ENCODE measurements at places on chromosomes 12 and 14. TPM values are rescaled to one million over a fixed set of nuclear protein-coding genes. Genes with fewer than 3 reads are reported as not detected.

Gene RNASE1
- not detected for polyA plus RNA-seq

Gene NT5DC3
- polyA plus RNA-seq, result 1.6 TPM

Gene GLT1D1
- polyA plus RNA-seq, result not detected

Gene OAS3
- polyA plus RNA-seq, result 14.8 TPM

Gene IL31
- not detected for polyA plus RNA-seq

Gene CLEC4C
- polyA plus RNA-seq, result not detected

Gene C12orf50
- not detected for polyA plus RNA-seq

Gene KCNC2
- not detected for polyA plus RNA-seq

Gene PTGES3
- polyA plus RNA-seq, result 221 TPM

Gene SLC24A4
- not detected for polyA plus RNA-seq

Gene ZFP36L1
- polyA plus RNA-seq, result 85.6 TPM

Gene ANKRD9
- 0.26 TPM for polyA plus RNA-seq

Gene ABCC9
- not detected for polyA plus RNA-seq

- H3K4me1 ChIP-seq, result no peaks in the 10 kb centered on the region
- H3K4me3 ChIP-seq, result no peak overlapping the region
- H3K27ac ChIP-seq, result no peak overlapping the region
Measured at GRCh38 chr12:95321516-95322246, 104.1 kb downstream of the VEZT start.

DNA sequence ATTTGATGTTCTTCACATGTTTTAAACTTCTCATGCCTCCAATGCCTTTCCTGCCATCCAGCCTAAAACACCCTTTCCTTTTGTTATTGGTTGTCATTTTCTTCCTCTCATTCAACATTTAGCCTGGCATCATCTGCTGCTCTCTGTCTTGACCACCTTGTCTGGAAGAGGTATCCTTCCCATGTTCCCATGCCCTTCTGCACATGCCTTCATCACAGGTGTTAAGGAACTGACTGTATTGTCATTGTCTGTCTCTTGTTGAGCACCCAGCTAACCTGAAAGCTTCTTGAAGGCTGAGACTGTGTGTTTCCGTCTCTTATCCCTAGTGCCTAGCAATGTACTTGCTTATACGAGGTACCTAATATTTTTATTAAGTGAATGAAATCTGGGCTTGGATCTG, 4.5 kb upstream of the LRP1 start:
- H3K4me1 ChIP-seq, result no peaks in the 10 kb centered on the region
- no peak overlapping the region for H3K4me3 ChIP-seq
- H3K27ac ChIP-seq, result no peak overlapping the region
- H3K27me3 ChIP-seq, result no peaks in the 10 kb centered on the region

- peaks cover 10% of the 10 kb centered on the region for H3K36me3 ChIP-seq
- no peaks in the 10 kb centered on the region for H3K27me3 ChIP-seq
- no peak for DNase-seq
- peaks cover 22% of the 10 kb centered on the region for H3K4me1 ChIP-seq
- no peak overlapping the region for H3K27ac ChIP-seq
Measured at GRCh38 chr14:75121552-75121951, 5.3 kb downstream of the NEK9 start.

GRCh38 chr12:116130431-116130830, 147.1 kb downstream of the MED13L start:
- H3K36me3 ChIP-seq, result no peaks in the 10 kb centered on the region
- peaks cover 4% of the 10 kb centered on the region for H3K4me1 ChIP-seq
- no peak overlapping the region for H3K27ac ChIP-seq
- H3K27me3 ChIP-seq, result no peaks in the 10 kb centered on the region

DNA sequence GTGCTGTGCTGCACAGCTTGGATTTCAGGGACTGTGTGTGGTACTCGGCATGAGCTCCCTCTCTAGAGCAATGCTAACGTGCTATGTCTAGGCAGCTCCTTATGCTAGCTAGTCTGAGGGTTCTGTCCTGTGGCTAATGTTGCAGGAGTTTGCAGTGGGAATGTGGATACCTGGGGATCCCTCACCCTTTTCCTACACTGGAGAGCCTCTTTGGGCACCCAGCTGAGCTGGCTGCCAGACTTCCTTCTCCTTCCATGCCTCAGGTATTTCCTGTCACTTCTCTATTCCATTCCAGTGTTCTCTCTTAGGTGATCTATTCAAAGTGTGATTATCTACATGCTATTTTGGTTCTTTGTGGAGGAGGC, 64.9 kb downstream of the FBXO33 start:
- H3K4me3 ChIP-seq, result no peak overlapping the region
- peaks cover 21% of the 10 kb centered on the region for H3K36me3 ChIP-seq
- DNase-seq, result no peak
- no peaks in the 10 kb centered on the region for H3K4me1 ChIP-seq
- no peaks in the 10 kb centered on the region for H3K27me3 ChIP-seq

- DNase-seq, result no peak
- no peaks in the 10 kb centered on the region for H3K36me3 ChIP-seq
- H3K27me3 ChIP-seq, result no peaks in the 10 kb centered on the region
- H3K27ac ChIP-seq, result no peak overlapping the region
- H3K4me1 ChIP-seq, result no peaks in the 10 kb centered on the region
- no peak overlapping the region for H3K4me3 ChIP-seq
Measured at GRCh38 chr12:125888921-125889320, 823.7 kb downstream of the AACS start.

DNA sequence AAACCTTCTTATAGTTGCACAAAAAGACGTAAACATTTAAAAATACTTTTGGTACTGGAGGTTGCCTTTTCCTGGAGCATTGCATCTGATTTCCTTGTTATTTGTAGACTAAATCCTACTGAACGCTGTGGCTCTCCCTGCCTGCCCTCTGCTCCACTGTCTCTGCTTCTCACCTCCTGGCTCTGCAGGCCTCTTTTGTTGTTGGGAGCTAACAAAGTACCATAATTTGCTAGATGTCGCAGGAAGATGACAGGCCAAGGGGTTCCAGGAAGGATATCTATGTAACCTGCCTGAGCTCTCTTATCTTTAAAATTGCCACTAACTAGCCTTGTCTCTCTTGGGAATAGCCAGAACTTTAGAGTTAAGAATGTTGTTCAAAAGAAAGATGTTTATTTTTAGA, 21.4 kb downstream of the SYNE2 start:
- no peaks in the 10 kb centered on the region for H3K36me3 ChIP-seq
- H3K4me3 ChIP-seq, result no peak overlapping the region
- H3K27ac ChIP-seq, result no peak overlapping the region
- no peak for DNase-seq

DNA sequence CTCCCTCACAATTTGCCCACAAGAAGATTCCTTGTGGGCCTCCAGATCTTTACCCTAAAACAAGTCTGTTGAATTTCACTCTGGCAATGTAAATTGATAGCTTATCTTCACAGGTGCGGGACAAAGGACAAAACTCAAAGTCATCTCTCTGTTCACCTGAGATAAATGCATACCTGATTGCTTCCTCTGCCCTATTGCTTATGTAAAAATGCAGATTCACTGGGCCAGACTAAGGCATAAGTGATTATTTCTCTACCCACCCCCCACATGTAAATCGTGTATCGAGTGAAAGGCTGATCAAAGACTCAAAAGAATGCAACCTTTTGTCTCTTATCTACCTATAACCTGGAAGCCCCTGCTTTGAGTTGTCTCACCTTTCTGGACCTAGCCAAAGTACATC, 316.8 kb downstream of the SSPN start:
- no peak overlapping the region for H3K4me3 ChIP-seq
- no peak overlapping the region for H3K27ac ChIP-seq
- DNase-seq, result no peak
- H3K27me3 ChIP-seq, result no peaks in the 10 kb centered on the region
- no peaks in the 10 kb centered on the region for H3K4me1 ChIP-seq
- no peaks in the 10 kb centered on the region for H3K36me3 ChIP-seq

DNA sequence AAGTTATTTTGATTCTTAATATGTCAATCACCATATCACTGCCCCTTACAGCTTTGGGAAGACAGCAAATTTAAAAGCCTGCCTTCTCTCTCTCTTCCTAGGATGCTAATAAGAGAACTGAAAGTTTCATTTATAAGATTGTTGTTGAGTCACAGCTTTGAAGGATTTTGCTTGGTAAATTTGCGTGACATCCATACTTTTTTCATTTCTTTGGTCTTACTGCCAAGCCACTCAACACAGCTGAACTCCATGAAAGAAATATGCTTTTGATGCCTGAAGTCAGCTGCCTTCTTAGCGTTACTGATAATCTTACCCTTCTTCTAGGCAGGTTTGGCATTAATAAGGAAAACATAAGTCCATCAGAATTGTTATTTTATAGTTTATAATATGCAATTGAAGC, 155.0 kb downstream of the CRADD start:
- no peaks in the 10 kb centered on the region for H3K36me3 ChIP-seq

DNA sequence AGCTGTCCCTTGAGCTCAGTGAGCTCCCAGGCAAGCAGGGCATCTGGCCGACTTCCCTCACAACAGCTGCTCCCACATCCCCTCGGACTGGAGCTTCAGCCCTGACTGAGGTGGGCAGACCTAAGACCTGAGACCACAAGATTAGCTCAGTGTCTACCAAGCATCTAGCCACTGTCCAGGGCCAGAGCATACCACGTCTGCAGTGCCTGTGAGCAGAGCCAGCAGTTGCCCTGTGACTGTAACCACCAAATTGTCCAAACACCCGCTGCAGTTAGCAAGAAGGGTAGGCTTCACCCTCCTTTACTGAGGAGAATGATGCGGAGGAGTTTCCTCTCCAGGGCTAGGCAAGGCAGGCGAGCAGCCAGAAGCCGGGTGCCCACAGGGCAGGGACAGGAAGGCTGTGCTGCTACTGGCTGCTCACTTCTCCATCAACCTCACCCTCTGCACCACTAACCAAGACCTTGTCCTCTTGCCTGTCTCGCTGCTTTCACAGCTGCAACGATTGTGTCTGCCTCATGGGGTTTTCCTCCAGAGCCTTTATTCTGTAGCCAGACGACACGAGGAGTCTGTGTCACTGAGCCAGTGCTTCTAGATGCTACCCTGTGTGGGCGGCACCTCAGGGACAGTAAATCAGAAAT, 53.9 kb downstream of the ANAPC7 start:
- peak overlapping the region; percentile 66 for H3K27ac ChIP-seq
- H3K4me3 ChIP-seq, result peak overlapping the region; percentile 16
- no peaks in the 10 kb centered on the region for H3K4me1 ChIP-seq
- H3K36me3 ChIP-seq, result peaks cover 40% of the 10 kb centered on the region
- no peaks in the 10 kb centered on the region for H3K27me3 ChIP-seq

DNA sequence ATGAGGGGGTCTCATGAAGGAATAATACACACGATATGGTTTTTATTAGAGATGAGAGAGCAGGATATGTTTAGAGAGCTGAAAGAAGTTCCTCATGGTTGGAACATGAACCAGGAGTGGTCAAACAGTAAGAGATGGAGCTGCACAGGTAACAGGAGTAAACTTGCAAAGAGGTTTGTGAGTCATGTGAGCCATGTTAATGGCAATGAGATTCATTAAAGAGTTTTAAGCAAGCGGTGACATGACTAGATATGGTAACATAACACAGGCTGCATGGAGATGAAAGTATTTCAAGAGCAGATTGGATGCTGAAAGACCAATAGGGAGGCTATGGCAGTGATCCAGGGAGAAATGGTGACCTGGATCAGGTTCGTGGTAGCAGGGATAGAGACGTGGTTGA, 62.6 kb upstream of the SSTR1 start:
- H3K4me1 ChIP-seq, result no peaks in the 10 kb centered on the region
- DNase-seq, result no peak
- H3K27me3 ChIP-seq, result no peaks in the 10 kb centered on the region
- H3K36me3 ChIP-seq, result no peaks in the 10 kb centered on the region
- H3K27ac ChIP-seq, result no peak overlapping the region

DNA sequence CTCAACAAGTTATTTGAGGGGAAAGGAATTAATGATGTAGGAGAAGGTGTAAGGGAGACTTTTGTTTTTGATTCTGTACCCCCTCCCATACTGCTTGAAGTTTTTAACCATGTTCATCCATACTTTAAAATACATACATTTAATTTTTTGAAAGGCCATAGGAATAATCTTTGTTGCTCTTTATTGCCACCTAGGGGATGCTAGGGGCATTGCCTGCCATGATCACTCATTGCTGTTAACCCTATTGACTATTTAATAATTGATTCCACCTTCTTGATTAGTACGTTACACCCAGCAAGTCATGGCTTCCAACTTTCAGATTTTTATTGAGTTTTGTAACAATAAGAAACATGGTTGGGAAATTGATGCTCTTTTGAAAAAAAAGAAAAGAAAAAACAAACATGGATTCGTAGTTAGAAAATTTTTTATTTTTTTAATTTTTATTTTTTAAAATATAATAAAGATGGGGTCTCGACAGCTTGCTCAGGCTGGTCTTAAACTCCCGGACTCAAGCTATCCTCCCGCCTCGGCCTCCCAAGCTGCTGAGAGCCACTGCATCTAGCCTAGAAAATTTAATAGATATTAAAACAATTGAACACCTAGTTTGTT, 8.5 kb upstream of the PRKAB1 start:
- no peak overlapping the region for H3K27ac ChIP-seq
- no peaks in the 10 kb centered on the region for H3K36me3 ChIP-seq
- H3K27me3 ChIP-seq, result no peaks in the 10 kb centered on the region
- DNase-seq, result no peak
- H3K4me1 ChIP-seq, result no peaks in the 10 kb centered on the region
- H3K4me3 ChIP-seq, result no peak overlapping the region

DNA sequence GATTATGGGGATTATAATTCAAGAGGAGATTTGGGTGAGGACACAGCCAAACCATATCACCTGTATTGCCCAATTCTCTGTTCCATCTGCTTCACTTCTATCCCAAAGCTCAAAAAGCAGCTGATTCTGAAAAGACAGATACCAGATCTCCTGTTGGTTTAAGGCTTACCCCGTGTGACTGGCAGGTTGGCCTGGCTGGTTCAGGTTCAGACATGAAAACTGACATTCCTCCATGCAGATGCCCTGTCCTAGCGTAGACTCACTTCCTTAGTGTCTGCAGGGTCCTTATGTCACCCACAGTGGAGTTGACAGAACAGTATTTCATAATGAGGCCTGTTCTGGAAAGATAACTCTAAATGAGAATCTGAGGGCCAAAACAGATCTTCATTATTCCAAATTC, 61.1 kb upstream of the FLRT2 start:
- no peak for DNase-seq
- no peaks in the 10 kb centered on the region for H3K27me3 ChIP-seq
- no peak overlapping the region for H3K27ac ChIP-seq

DNA sequence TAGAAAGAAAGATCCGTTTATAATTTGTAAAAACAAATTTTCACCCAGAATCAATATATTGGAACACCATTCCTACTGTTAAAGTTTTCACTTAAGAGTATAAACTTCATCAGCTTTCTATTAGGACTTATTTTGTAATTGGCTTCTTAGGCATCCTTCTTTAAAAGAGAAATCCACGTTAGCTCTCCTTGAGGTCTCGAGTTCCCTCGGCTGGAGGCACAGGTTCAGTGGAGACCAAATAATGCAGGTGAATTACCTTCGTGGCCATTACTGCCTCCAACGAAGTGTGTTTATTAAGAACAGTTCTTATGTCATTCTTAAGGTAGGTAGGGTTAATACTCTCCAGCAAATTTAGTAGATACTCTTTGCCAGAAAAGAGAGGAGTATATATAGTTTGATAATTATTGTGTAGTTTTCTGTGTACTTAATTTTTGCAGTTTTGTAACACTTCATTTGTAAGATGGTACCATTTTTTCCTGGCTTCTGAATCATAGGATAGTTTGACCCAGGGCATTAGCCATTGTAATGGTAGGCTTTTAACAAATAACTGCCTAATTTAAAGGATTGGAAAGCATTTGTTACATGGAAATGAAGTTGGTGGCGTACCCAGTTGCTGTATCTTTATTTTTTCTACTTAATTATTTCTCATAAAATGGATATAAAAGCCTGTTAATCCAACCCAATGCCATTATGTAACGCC, 2.2 kb downstream of the CALM1 start:
- peak overlapping the region; percentile 78 for H3K4me3 ChIP-seq
- H3K36me3 ChIP-seq, result peaks cover 41% of the 10 kb centered on the region
- no peak for DNase-seq
- peak overlapping the region; percentile 92 for H3K27ac ChIP-seq
- H3K4me1 ChIP-seq, result peaks cover 50% of the 10 kb centered on the region

All from naive thymus-derived CD4-positive, alpha-beta T cell (primary cell).